ENCODE measurements at places on chromosomes 7 and 10. TPM values are rescaled to one million over a fixed set of nuclear protein-coding genes. Genes with fewer than 3 reads are reported as not detected.

- DNase-seq, result no peak
Observed at GRCh38 chr10:36256948-36257356, 614.9 kb upstream of the FZD8 start.

- no peak for DNase-seq
Observed at GRCh38 chr10:133214468-133215410, 15.3 kb upstream of the UTF1 start.

DNA sequence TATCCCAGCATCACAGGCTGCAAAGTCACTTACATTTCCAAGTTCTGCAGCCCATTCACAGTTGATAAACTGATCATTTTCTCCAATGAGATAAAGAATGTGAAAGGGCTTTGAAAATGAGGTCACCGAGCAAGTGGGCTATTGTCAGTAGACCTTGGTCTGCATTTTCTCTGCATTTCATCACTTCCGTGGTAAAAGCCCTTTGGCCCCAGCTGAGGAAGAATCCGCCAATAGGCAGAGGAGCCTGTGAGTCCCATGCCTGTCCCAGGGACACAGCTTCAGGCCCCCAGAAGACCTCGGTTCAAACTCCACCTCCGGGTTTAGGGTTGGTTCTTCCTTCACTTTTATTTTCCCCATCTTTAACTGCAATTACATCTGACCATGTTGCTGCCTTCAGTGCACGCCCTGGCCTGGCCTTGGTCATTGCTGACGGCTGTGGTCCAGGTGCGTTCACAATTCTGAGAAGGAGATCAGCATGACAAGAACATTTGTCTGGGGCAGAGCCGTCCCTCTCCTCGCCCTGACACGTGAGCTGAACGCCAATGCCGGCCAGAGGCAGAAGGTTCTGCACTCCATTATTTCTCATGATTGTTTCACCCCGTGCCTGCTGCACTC lies 292.5 kb downstream of the TCERG1L start:
- no peak for DNase-seq

DNA sequence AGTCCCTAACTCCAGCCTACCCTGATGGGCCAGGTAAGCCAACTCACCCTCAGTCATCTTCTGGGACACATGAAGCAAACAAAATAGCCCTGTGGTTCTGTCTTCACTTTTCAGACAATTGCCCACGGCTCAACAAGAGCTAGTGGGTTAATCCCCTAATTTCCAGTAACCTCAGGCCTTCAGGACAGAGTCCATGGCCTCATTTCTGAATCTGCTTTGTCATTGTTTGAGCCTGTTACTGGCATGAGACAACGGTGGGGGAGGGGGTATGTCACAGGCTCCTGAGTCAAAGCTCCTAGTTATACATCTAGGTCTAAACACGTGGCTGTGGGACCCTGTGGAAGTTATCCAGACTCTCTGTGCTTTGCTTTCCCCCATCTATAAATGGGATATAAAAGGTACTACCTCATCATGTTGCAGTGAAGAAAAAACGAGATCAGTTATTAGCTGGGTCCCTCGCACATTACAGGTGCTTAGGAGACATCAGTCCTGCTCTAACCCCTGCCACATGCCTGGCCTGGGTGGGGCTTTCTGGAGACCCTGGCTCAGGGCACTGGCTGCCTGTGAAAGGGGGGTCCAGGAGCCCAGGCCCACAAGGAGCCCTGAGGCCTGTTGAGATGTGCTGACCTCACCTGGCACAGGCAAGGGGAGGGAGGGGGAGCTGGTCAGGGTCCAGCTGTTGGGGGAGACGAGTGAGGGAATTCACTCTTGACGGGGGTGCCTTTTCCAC lies 16.5 kb downstream of the MAT1A start:
- DNase-seq, result no peak

- no peak for DNase-seq
Observed at GRCh38 chr10:34670081-34670480, 145.0 kb downstream of the PARD3 start.

- no peak for DNase-seq
Observed at GRCh38 chr7:87414794-87415188, 60.7 kb downstream of the ABCB4 start.

Gene TAS2R3
- 3.9 TPM for total RNA-seq

Gene PRTFDC1
- total RNA-seq, result 2.6 TPM

Gene FAM25G
- total RNA-seq, result not detected

Gene CDHR3
- total RNA-seq, result 4.6 TPM

Gene UCN3
- total RNA-seq, result not detected

All from breast epithelium (tissue), 4 donors.